ENCODE measurements at places on chromosomes 7 and 10.

- DNase-seq, result no peak
Measured at GRCh38 chr10:396535-397220, 261.4 kb downstream of the ZMYND11 start.

- no peak for DNase-seq
Measured at GRCh38 chr10:47049906-47050305, 138.7 kb downstream of the PTPN20 start.

DNA sequence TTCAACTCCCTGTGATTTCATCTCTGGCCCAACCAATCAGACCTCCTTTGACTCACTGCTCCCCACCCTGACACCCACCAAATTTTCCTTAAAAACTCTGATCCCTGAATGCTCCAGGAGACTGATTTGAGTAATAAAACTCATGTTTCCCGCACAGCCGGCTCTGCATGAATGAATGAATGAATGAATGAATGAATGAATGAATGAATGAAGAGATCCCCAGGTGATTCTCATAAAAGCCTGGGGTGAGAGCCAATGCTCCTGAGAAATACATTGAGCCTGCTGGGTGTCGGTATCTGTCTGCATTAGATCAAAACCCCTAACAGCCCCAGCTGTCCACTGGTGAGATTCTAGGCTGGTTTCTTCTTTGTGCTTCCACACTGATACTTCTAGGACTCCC is 58.7 kb downstream of the HTR7 start:
- DNase-seq, result no peak

- no peak for DNase-seq
Measured at GRCh38 chr10:112875476-112876267, 74.4 kb upstream of the TCF7L2 start.

DNA sequence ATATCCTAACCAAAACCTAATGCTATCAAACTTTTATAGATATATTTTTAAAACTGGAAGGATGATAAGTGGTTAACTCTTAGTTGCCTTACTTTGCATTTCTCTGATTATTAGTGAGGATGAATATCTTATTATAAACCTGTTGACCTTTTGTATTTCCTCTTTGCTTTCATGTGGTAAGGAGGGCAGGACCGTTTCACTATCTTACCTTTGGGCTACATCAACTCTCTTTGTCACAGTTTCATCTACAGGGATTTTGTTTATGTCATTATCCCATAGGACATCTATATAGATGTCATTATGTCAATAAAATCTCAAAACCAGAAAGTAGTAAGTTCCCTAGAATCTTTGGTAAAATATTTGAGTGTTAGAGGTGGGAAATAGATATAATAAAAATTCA is 219.3 kb downstream of the THSD7A start:
- DNase-seq, result no peak

GRCh38 chr10:110059925-110060324 is 52.1 kb downstream of the ADD3 start:
- DNase-seq, result no peak

GRCh38 chr7:20698469-20698868 is 83.0 kb downstream of the ABCB5 start:
- no peak for DNase-seq

Measured in stimulated activated CD8-positive, alpha-beta memory T cell treated with anti-CD3 and anti-CD28 coated beads, Interleukin-4, amount 100 ng/mL, for 1 hour (primary cell).